ENCODE measurements at places on chromosomes 2 and 18. TPM values are rescaled to one million over a fixed set of nuclear protein-coding genes. Genes with fewer than 3 reads are reported as not detected.

- DNase-seq: peak; percentile 42
These were observed 6.3 kb downstream of the C2orf81 start for GRCh38 chr2:74414881-74415761.

DNA sequence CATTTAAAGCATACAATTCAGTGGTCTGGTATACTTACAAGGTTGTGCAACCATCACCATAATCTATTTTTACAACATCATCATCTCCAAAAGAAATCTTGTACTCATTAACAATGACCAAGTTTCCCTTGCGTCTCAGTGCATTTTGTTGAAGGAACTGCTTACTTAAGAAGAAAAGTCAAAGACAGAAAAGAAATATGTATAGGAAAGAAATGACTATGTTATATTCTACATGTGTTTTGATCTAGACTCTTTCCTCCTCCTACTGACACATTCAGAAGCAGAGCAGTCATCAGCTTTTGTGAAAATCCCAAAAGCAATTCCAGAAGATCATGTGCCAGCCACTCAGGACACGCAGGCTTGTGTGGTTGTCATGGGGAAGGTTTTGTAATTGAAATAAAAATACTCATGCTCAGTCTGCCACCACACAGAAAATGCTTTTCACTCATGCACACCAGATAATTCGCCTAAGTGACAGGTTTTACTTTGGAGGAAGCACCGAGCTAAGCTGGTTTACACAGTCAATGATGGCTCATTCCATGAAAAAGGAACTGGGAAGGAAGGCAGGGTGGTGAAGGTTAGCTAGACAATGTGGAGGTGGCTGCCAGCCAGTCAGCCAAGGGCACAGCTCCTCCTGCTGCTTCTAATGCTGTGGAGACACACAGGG lies 158.5 kb upstream of the REV1 start:
- no peak for DNase-seq

GRCh38 chr2:112159454-112159921 lies 21.3 kb downstream of the FBLN7 start:
- DNase-seq: no peak

- DNase-seq: no peak
These were observed 19.0 kb downstream of the MYO3B start for GRCh38 chr2:170196963-170197362.

GRCh38 chr2:114265261-114265660 lies 177.2 kb upstream of the DPP10 start:
- no peak for DNase-seq

GRCh38 chr2:25602333-25602723 lies 71.0 kb downstream of the DTNB start:
- DNase-seq: no peak

DNA sequence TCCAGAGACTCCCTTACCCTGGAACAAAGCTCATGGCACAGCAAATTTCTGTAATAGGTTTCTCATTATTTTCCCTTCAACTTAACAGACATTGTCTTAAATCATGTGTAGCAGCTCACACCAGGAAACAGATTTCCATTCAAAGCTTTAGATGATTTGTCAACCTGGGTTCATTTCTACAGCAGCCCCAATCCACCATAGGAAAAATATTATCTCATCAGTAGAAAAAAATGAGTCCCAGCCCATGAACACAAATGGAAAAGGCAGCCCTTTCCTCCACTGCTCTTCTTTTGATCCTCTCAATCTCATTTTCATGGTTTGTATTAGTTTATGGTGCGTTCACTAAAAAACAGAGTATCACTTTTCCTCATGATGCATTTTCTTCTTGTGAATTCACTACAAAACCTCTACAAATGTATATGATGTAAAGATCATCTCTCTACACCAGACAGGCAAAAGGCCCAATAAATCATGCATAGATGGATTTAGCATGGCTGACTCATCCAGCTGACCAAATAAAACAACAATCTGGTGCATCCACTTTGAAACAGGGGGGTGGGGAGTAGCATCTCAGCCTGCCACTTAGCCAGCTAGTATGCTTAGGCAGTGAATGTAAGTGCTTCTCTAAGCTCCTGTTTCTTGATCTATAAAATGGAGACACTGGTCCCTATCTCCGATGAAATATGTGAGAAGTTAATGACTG lies 78.6 kb downstream of the SATB2 start:
- DNase-seq: no peak

- DNase-seq: no peak
These were observed 747.2 kb downstream of the SATB2 start for GRCh38 chr2:198710562-198710961.

- no peak for DNase-seq
These were observed 44.0 kb downstream of the KIF3C start for GRCh38 chr2:25938345-25938744.

GRCh38 chr2:47165001-47165555 lies 10.0 kb upstream of the STPG4 start:
- DNase-seq: no peak

The SPR gene
- 38.1 TPM for total RNA-seq
